ENCODE measurements at places on chromosomes 12 and 14. TPM values are rescaled to one million over a fixed set of nuclear protein-coding genes. Genes with fewer than 3 reads are reported as not detected.

DNA sequence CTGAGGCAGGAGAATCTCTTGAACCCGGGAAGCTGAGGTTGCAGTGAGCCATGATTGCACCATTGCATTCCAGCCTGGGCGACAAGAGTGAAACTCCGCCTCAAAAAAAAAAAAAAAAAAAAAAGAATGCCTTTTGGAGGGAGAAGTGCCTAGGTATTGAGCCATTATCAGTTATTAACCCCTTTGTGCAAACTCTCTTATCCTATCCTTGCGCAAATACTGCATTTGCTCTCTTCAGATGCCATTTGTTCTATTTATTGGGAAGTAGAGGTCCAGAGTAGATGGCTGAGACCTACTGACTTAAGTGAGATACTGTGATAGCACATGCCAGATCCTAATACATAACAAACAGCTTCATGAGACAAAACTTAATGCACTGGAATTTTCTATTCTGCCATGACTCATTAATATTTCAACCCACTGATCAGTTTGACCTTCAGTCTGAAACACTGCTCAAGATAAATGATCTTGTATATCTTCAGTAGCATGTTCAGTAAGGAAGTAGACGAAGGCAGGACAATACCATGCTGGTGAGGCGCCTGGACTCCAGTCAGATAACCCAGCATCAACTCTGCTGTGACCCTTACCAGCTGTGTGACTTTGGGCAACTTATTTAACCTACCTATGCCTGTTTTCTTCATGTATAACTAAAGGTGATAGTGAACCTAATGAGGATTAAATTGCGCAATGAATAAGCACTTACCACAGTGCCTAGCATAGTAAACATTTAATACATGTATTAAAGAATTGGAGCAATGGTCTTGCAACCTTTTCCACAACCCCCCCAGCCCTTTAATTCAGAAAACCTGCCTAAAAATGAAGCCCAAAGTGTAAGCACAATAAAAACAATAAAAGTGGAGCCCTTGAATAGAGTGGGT is 5.7 kb upstream of the DNAAF2 start:
- DNase-seq = no peak

GRCh38 chr14:23404331-23404900 is 3.7 kb downstream of the MYH6 start:
- DNase-seq = no peak

GRCh38 chr12:100484183-100484886 is 10.7 kb downstream of the NR1H4 start:
- no peak for DNase-seq

GRCh38 chr12:25262389-25263074 is 11.8 kb upstream of the KRAS start:
- DNase-seq = no peak

- DNase-seq = no peak
Observed at GRCh38 chr14:104317492-104317805, 179.1 kb downstream of the KIF26A start.

- no peak for DNase-seq
Observed at GRCh38 chr12:130981074-130981742, 27.5 kb downstream of the ADGRD1 start.

GRCh38 chr12:28958553-28959195 is 190.4 kb upstream of the FAR2 start:
- DNase-seq = no peak

DNA sequence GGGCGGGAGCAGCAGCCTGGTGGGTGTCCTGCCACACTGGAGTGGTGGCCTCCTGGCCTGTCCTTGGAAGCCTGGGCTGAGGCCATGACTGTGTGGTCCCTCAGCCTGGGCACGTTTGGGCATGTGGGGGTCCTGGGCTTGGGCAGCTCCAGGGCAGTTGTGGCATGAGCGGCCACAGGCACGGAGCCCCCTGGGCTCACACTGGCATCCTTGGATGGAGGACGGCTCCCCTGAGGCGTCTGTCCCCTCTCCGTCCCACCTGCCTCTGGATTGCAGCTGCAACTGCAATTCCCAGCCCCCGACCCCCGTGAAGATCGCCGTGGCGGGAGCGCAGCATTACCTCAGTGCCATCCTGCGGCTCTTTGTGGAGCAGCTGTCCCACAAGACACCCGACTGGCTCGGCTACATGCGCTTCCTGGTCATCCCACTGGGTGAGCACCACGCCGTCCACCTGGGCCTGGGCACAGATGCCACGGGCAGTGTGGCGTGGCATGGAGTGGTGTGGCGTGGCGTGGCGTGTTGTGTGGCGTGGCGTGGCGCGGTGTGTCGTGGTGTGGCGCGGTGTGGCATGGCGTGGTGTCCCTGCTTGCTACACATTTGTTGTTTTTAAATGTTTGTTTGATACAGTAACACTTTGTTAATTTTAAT is 15.1 kb upstream of the TEX22 start:
- DNase-seq = no peak

GRCh38 chr12:102407776-102408486 is 72.4 kb downstream of the IGF1 start:
- DNase-seq = no peak

DNA sequence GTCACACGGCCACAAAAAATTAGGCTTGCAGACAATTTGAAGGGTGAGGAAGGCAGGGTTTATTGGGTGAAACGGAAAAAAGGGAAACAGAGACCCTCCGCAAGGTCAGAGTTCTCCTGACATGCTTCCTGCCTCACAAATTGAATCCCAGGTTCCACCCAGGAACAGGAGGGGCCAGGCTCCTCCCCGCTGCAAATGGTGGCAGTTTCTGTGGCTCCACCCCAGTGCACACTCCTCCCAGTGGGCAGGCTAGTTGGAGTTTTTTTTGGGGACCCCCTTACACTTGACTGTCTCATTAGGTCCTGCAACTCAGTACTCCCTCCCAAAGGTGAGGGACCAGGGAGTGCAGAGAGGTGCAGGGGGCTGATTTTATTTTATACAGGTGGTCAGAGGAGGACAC is 39.4 kb upstream of the PPP1CC start:
- DNase-seq = no peak

GRCh38 chr14:61553730-61554641 is 141.3 kb upstream of the HIF1A start:
- DNase-seq = no peak

GRCh38 chr12:9133216-9133916 is 17.6 kb upstream of the A2M start:
- DNase-seq = no peak

GRCh38 chr12:111314953-111315539 is 53.8 kb downstream of the PHETA1 start:
- DNase-seq = no peak

- no peak for DNase-seq
Observed at GRCh38 chr14:91424813-91425530, 7.4 kb upstream of the CCDC88C start.

DNA sequence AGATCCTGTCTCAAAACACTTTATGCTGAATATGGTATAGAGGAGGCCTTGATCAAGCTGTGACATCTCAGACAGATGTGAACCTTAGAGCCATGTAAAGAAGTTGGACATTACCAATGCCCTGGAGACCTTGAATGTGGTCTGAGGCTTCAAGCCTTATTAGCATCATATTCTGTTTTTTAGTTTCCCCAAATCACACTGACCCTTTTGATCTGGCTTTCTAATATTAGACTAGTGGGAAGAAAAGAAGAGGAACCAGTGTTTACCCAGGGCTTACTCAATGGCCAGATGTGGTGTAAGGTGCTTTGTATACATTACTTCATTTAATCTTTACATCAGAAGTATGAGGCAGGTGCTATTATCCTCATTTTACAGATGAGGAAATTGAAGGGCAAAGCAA is 10.6 kb upstream of the TBPL2 start:
- DNase-seq = no peak

GRCh38 chr14:89652352-89652751 is 235.3 kb upstream of the FOXN3 start:
- DNase-seq = no peak

- DNase-seq = no peak
Observed at GRCh38 chr12:75561921-75562320, 50.5 kb upstream of the KRR1 start.

GRCh38 chr14:76186308-76187027 is 34.7 kb downstream of the GPATCH2L start:
- DNase-seq = no peak

- no peak for DNase-seq
Observed at GRCh38 chr12:19409376-19409775, 29.9 kb upstream of the AEBP2 start.

DNA sequence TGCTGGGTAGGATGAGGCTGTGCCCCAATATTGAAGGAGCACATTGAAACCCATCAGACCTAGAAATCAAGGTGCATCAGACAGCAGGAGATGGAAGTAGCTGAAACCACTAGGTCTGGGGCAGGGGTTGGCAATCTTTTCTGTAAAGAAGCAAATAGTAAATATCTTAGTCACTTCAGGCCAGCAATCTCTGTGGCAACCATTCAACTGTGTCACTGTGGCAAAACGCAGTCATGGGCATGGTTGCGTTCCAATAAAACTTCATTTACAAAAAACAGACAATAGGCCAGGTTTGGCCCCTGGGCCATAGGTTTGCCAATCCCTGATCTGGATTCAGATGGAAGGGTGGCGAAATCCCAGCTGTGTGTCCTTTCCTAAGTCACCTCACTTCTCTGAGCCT is 397.3 kb downstream of the MED13L start:
- no peak for DNase-seq

DNA sequence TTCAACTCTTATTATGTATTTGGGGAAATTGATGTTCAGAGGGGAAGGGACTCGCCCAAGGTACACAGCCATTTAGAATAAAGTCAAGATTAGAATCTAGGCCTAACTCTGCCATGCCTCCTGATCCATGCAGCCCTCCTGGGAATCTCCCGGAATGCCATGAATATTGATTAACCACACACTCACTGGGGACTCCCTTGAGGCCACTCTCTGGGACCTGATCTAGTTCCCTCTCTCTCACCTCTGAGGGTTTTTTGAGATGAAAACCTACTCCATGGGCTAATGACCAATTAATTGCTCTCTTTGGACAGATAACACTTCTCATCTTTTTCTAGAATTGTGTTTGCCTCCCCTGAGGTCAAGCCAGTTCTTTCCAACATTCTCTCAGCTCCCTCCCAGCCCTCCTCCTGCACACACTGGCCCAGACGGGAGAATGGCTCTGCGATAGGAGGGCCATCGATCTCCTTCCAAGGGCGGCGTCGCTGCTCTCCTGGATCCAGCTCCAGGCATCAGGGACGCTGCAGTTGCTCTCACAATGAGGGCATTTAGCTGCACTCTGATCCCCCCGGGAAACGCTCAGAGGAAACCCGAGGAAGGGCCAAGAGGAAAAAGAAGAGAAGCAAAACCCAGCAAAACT is 22.6 kb downstream of the WSCD2 start:
- no peak for DNase-seq

GRCh38 chr12:44874981-44875416 is 1.1 kb downstream of the NELL2 start:
- no peak for DNase-seq

Gene CLEC7A
- 1.7 TPM for total RNA-seq

Gene DHH
- 2.2 TPM for total RNA-seq

Gene TMEM121
- 13.0 TPM for total RNA-seq

Gene CELA1
- total RNA-seq = not detected

Gene RPS6KL1
- total RNA-seq = 5.8 TPM

Gene PLCZ1
- not detected for total RNA-seq

Gene CYP46A1
- 2.2 TPM for total RNA-seq

Gene FOXG1
- total RNA-seq = 1.2 TPM

Gene GALNT6
- total RNA-seq = 5.8 TPM

Gene TMEM63C
- total RNA-seq = 0.83 TPM

Gene WDHD1
- total RNA-seq = 4.2 TPM

Gene SRRM4
- total RNA-seq = not detected

Gene CHGA
- 1.4 TPM for total RNA-seq

Gene CACNA2D4
- 0.84 TPM for total RNA-seq

Gene KRT85
- not detected for total RNA-seq

Gene FSCB
- 0.11 TPM for total RNA-seq

Gene KRT71
- total RNA-seq = not detected

Gene KLRD1
- total RNA-seq = 1.3 TPM

Gene PLXNC1
- total RNA-seq = 7.9 TPM

All from esophagus muscularis mucosa (tissue), 4 donors.